ENCODE measurements at places on chromosomes 2 and 18.

- DNase-seq, result no peak
Measured at GRCh38 chr2:24825883-24826772, 32.9 kb downstream of the CENPO start.

- no peak for DNase-seq
Measured at GRCh38 chr2:20571644-20572215, 79.2 kb downstream of the HS1BP3 start.

- no peak for DNase-seq
Measured at GRCh38 chr2:177211169-177211568, 1.4 kb upstream of the HNRNPA3 start.

- DNase-seq, result no peak
Measured at GRCh38 chr2:40251137-40251536, 200.8 kb downstream of the SLC8A1 start.

DNA sequence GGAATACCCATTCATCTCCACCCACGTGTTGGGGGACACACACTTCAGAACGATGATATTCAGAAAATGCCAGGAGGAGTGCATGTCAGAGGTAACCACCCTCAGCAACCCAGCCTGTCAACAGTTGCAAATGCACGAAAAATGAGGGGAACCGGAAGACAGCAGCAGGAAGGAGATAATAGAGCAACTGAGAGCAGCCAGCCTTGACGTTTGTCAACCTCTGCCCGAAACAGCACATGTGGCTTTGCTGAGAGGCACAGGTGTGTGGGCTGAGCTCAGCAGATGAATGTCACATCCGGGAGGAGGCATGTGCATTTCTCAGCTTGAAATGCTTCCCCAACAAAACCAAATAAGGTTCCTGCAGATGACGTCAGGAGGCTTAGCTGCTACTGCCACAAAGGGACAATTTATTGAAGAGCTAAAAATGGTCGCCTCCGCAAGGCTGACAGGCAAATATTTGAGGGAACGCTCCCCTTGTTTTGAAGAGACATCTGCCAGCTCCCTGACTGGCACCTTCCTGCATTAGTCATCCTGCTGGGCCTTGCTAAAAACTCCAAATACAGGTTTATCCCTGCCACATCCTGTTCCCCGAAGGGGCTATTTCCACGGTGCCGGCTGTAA, 419.0 kb downstream of the NBAS start:
- DNase-seq, result peak; percentile 63

DNA sequence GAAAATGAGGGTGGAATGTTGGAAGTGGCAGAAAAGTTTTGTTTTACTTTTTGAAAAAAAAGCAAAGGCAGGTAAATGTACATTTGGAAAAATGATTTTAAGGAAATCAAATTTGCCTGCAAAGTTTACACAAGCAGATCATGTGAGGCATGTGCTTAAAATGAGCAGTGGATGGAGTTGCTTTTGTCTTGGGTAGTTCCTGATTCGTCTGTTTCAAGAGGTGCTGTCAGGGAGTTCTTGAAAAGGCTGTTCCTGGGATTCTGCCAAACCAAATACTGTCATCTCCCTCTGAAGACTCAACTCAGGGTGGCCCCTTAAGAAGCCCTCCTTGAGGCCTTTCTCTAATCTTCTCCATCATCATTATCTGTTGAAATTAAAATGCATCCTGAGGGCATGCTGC, 59.0 kb downstream of the TACR1 start:
- no peak for DNase-seq

DNA sequence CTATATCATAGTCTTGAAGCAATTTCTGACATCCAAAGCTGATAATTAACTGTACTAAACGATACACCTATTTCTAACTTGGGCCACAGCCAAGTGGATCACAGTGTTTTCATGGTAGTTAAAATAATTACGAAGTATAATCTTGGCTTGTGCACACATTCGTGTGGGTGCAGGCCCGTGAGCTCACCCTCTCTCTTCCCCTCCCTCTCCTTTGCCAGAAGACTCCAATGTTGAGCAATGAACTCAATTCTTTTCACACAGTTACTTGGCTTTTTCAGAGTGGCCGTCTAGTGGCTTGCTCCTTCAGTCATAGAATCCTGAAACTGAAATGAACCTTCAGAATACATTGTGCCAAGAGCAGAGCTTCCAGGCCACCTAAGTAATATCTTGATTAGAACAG, 178.7 kb downstream of the NCKAP5 start:
- no peak for DNase-seq

DNA sequence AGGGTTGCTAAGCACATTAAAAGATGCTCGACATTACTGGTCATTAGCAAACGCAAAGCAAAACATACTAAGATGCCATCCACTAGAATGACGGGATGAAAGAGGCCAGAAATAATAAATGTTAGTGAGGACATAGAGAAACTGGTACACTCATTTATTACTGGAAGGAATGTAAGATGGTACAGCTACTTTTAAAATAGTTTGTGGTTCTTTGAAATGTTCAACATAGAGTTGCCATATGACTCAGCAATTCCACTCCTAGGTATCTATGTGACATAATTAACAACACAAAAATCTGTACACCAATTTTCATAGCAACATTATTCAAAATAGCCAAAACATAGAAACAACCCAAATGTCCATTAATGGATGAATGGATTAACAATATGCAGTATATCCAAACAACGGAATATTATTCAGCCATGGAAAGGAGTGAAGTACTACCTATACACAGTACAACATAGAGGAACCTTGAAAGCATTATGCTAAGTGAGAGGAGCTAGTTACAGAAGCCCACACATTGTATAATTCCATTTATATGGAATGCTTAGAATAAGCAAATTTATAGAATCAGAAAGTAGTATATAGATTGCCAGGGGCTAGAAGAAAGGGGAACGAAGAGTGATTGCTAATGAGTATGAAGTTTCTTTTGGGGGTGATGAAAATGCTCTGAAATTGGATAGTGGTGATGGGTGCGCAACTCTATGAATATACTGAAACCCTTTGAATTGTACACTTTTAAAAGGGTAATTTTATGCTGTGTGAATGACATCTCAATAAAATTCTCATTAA, 61.9 kb upstream of the IL1R1 start:
- no peak for DNase-seq

DNA sequence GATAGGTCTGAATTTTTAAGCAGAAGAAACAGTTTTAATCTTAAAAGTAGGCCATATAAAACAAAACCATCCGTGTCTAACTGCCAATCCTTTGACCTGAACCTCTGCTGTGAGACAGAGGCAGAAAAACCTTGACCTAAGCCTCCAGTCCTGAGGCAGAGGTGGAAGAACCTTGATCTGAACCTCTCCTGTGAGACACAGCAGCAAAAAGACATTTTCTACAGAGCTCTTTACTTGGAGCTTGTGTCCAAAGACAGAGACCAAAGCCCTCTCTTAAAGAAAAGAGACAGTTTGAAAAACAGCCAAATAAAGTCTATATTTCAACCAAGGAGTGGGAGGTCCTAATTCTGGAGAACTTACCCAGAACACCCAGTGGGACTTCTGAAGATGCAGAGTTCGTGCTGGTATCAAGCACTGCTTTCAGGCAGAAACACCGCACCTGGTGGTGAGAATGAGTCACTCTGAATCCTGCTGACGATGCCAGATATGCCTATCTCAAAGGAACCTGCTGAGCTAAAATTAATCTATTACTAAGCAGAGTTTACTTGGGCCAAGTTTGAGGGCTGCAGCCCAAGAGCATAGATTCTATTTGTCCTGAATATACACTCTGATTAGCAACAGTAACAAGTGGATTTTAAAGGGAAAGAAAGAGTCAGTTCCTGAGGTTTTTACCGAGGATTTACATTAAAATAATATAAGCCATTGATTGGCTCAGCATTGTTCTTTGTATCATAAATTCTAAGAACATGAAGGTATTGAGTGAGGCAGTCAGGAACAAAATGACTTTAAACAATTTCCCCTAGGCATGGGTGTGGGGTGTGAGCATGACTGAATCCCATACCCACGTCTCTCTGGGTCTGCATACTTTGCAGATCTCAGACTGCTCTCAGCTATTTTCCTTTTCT, 806.4 kb downstream of the TRIB2 start:
- DNase-seq, result peak; percentile 77

DNA sequence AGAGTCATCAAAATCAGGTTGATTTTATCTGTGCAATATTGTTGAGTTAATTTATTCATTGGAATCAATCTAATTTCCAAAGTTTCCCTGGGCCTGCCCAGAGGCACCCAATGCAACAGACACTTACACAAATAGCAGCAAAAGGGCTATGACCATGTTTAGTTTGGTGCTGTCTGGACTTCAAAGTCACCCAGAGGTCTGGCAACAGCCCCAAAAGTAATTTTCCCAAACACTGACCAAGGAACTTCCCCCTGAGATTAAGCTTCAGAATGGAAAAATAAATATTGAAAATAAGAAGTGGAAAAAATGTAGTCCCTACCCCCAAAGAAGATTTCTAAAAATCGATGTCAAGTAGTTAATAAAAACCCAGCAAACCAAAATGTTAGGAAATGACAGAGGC, 70.9 kb upstream of the RNF152 start:
- DNase-seq, result no peak

DNA sequence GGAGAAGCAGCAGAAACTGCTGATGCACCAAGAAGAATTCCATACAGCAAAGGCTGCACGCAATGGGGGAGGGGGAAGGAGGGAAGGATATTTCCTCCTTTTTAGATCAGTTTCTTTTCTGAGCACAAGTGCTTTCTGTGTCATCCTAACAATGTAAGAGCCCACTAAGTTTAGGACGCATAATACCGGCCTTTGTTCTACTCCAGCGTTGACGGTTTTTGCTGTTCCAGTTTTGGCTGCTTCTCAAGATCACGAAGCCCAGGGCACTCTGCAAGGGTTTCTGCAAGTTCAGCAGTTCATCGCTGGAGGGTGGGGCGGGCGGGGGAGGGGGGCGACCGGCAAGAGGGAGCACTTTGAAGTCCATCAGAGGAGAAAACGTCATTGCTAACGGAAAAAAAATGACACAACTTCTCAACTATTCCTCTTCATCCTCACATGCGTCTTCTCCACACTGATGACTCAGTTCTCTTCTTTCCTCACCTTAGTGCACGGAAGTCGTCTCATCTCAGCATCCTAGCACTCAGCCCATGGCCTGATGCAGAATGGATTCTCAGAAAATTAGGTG, 8.7 kb downstream of the FAM178B start:
- no peak for DNase-seq

- no peak for DNase-seq
Measured at GRCh38 chr2:132979339-132980093, 309.5 kb upstream of the LYPD1 start.

DNA sequence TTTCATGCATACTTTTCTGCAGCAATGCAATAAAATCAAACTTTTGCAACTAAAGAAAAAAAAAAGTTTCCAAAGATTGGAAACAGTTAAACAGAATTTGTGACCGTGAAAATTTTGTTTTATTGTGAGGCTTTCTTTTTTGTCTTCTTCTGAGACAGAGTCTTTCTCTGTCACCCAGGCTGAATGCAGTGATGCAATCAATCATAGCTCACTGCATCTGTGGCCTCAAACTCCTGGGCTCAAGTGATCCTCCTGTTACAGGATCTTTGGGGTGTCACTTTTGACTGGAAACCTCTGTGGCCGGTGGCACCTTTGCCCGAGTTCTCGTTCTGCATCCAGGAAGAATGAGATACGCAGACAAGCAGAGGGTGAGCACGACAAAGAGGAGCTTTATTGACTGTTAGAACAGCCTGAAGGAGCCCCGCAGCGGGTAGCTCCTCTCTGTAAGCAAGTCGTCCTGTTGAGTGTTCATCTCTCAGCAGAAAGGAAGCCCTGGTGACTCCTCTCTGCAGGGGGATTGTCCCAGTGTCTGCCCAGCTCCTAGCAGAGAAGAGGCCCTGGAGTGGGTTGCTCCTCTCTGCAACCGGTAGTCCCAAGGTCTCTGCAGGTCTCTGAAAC, 16.9 kb upstream of the ILKAP start:
- no peak for DNase-seq

- DNase-seq, result no peak
Measured at GRCh38 chr2:55112229-55113031, 62.2 kb upstream of the RTN4 start.

DNA sequence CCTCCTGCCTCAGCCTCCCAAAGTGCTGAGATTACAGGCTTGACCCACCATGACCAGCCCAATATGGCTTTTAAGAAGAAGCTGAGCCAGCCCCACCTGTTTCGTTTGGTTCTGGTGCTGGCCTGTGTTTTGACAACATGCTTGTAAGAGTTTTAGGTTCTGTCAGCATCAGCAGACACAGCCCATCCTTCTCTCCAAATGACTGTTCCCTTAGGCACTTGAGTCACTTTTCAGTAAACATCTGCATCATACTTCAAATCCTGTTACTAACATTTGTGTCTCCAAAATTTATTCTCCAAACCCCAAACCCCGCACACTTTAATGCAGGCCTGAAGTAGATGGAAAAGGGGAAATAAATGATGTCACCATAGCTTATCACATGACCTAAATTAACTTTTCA, 1118.5 kb downstream of the TSN start:
- no peak for DNase-seq

- DNase-seq, result no peak
Measured at GRCh38 chr2:169105476-169105875, 36.1 kb downstream of the DHRS9 start.

DNA sequence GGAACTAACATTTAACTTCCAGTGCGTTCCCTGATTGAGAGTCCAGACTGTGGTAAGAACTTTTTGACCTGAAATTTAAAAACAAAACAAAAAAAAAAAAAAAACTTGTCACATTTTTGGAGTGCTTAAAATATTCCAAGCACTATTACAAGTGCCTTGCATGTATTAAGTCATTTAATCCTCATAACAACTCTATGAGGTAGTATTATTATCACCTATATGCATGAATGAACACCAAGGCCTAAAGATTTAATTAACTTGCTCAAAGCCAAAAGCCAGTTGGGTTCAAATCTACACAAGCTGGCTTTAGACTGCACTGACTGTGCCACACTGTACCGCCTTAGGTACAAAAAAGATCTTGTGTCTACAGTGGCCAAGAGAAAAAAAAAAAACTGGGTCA, 35.2 kb downstream of the METTL4 start:
- DNase-seq, result no peak

GRCh38 chr2:186714611-186715010, 20.8 kb downstream of the FAM171B start:
- no peak for DNase-seq

GRCh38 chr18:3401669-3402620, 48.0 kb upstream of the TGIF1 start:
- no peak for DNase-seq

- peak; percentile 15 for DNase-seq
Measured at GRCh38 chr2:112055730-112056625, 909 bp downstream of the TMEM87B start.

DNA sequence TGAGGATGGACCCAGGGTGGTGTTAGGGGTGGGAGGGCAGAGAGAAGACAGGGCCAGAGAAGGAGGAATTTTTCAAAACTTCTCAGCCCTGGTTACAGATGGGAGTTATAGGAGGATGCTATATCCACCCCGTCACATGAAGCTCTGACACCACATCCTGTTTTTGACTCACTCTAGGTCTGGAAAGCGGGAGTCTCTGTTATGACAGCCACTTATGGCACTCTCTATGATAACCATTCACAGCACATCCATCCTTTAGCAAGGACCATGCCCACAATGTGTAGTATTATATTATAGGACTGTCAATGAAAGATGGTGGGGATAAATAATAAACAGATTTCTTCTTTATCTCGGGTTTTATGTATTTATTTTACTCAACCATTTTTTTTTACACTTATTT, 461.2 kb downstream of the CDH2 start:
- no peak for DNase-seq

GRCh38 chr2:106269591-106270291, 75.6 kb upstream of the UXS1 start:
- DNase-seq, result peak; percentile 42
